Cardiac muscle cell (in vitro differentiated cells and primary cell): ENCODE measurements at places on chromosomes 12 and 14. TPM values are rescaled to one million over a fixed set of nuclear protein-coding genes. Genes with fewer than 3 reads are reported as not detected.

DNA sequence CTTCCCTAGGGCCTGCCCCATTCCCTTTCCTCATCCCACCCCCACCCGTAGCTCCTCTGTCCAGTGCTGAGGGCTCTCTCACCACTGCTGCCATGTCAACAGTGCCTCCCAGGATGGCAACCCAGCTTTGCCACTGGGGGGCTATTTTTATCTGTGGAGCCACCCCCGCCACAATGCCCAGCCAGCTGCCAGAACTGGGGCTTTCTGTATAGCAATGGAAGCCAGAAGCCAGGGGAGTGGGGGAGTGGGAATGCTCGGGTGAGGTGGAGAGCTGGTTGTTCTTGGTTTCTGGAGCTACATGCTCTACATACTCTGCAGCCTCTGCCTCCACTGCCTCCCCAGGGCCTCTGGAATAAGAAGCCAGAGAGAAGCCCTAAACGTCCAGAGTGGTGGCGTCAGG, 8.9 kb downstream of the PDE1B start:
- DNase-seq = no peak

GRCh38 chr12:57319678-57320469, 68.9 kb upstream of the STAC3 start:
- DNase-seq = no peak

DNA sequence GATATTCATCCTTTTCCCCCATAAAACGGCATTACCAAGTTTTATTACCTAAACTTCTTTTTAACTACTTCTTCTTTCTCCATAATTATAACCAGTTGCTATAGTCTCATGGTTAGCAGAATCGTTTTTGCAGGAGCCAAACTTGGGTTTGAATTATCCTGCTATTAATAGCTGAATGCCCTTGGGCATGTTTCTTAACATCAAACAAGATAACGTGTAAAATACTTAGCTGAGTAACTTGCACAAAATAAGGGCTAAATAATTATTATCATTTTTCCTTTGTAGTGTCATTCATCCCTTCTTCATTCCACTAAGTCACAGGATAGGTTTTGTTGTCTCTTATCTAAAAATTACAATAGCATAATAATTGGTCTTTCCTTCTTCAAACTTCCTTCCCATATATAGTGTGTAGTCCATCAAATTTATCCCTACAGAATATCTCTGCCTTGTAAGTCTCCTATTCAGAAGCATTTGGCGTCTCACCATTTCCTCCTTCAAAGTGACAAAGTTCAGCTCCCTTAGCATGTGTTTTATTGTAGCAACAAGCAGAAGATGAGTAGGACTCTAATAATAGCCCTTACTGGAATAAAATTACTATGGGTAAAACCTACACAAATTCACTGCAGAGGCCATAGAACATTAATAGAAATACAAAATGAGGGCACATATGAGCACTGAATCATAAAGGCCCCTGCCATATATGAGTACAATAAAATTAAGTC, 63.8 kb downstream of the FAR2 start:
- no peak for DNase-seq

GRCh38 chr14:54794159-54794558, 108.5 kb downstream of the GCH1 start:
- no peak for DNase-seq

The OR6C2 gene
- not detected in 2 replicates for total RNA-seq

DNA sequence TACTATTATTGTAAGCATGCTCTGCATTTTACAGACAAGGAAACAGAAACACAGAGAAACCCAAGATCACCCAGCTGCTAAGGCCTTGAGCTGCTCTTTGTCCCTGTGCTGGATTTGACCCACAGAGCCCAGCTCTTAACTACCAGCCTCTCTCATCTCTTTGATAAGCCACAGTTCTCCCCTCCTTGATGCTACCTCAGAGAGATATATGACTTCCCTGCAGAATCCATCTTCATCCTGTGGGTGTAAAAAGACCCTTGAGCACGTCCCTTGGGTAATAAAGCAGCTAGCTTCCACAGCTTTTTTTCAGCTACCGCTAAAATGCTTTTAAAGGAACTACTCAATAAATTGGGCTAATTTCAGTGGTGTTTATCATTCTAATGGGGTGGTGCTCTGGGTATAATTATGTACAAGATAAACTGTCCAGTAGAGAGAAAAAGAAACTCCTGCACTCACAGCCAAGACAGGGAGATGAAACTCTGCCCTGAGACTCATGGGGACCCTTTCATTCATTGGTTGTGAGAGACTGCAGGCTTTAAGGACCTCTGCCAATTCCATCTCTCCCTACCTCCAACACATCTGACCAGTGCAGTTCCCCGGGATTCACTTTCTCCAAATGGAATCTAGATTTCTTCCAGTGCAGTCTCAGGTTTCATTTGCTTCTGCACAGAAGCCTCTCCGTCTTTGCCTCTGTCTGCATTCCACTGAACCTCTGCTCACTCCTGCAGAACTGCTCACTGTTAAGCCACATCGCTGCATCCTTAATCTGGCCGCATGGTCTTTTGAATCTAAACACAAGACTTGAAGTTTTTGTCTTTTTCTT, 24.7 kb upstream of the NTF3 start:
- no peak for DNase-seq

- peak; percentile 57 for DNase-seq
Measured at GRCh38 chr12:57772429-57773322, at the start of gene EEF1AKMT3. Gene EEF1AKMT3 (plus strand): TSS chr12:57772614. CDS start chr12:57772725, 111 bp downstream.

GRCh38 chr14:62269204-62269603, 507.0 kb downstream of the SNAPC1 start:
- peak; percentile 23 for DNase-seq

DNA sequence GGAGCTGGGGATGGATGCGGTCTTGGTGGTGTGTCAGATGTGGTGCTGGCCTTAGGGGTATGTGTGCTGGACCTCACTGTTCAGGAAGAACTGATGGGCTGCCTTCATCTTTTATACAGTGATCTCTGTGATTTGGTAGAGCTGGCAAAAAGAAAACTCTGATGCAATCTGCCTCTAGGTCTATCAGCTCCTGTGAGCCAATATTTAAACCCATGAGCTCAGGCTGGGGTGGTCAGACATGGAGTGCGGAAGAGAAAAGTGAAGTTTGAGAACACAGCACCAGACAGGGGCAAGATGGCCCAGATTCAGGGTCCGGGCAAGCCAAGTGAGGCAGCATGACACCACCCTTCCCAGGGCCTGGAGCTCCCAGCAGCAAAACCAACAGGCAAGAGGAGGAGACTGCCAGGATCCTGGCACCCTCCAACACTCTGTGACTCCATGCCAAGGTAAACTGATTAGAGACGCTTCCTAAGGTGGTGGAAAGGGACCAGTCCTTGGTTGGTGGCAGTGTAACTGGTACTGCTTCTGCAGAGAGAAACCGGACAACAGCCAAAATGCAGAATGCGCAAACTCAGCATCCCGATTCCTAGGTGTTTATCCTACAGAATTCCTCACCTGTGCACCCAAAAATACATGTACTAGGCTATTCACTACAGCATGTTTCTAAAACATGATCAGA, 82.3 kb downstream of the CHGA start:
- DNase-seq = no peak

DNA sequence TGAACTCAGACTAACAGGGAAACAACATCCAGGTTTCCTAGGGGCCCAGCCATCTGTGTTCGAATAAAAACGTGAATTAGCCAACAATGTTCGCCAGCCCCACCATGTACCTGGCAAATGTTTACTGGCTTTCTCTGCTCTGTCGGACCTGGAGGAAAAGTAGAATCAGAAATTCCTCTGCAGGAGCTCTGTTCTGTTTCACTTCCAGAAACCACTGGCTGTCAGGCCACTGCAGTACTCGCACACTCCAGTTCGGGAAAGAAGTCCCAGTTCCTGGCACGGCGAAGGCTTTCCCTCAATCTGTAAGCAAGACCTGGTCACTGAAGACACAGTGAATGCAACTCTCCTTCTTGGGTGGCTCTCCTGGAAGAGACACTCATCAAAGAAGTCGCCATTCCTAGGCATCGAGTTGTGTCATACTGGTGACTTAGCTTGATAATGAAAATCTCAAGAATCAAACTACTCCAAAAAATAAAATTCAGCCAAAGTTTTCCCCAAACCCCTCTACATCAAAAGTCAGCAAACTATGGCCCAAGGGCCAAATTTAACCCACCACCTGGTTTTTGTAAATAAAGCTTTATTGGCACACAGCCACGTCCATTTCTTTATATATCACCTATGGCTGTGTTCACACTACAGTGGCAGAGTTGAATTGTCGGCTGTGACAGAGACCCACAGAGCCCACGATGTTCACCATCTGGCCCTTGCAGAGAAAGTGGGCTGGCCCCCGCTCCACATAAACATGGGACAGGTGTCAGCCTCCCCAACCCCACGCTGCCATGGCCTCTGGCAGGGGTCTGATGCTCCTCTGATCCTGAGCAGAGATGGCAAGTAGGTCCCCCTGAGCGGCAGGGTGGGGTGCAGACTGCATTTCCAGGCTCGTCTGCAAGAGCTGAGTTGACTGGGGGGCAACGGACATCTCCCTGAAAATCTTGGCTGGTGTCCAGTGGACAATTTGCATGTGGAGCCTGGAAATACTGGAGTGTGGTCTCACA, 189.2 kb upstream of the DIO3 start:
- no peak for DNase-seq

The ISM2 gene
- total RNA-seq = 0.53 and 0.83 TPM in 2 replicates

GRCh38 chr14:93709249-93709648, 79.0 kb downstream of the PRIMA1 start:
- DNase-seq = no peak

DNA sequence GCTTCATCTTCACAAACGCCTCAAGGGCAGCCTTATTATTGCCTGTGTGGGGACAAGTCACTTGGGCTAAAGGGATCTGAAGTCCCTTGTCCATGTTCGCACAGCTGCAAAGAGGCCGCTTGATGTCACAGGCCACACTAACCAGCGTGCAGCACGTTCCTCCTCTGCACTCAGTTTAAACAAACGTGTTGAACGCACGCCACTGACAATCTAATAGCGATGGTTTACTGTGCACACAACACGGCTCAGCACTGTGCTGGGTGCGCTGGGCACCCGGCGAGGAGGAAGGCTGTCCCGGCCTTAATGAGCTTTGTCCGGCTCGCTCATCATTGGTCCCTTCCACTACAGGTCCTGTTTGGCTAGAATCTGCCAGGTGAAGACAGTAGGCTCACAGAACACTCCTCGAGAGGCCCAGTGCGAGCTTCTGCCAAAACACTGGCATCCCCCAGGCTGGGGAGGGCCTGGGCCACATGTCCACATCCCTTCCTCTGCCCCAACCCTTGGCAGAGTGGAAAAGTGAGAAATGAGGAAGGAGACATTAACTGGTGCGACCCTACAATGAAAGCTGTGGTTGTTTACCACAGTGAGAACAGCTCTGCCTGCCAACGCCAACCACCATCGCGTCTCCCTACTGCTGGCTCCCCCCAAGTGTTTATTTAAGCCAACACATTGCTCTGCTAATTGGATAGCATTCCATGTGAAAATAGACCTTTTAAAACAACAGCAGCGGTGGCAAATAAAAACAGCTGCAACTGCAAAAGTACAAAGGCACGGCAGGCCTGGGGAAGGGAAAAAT, 113.2 kb downstream of the RBM19 start:
- no peak for DNase-seq

- DNase-seq = no peak
Measured at GRCh38 chr12:129964826-129965457, 61.1 kb upstream of the TMEM132D start.

The BHLHE41 gene
- 0.24 and 1.3 TPM in 2 replicates for total RNA-seq

DNA sequence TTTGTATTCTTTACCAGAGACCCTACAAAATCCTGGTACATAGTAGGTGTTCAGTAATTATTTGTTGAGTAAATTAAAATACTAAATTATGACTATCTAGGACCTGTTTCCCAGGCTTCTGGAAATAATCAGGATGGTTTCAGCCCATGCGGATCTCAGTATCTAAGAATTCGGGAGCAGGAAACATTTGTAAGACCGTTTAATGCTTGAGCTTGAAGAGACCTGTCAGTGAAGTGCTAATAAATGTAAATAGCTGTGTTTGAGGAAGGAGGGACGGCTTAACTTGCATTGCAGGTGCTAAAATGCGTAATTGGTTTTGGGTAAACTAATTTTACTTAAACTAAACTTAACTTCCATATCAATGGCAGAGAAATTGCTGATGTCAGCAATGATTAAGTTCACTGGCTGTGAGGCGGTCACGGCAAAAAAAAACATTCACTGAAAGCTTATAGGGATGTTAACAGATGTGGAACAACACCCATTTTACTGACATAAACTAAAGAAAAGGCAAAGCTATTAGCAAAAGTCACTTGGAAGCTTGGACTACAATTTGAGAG, 28.6 kb upstream of the AEBP2 start:
- no peak for DNase-seq

The PPP1R36 gene
- total RNA-seq = 0.53 TPM in 1 of 2 replicates, not detected in the other

GRCh38 chr12:24066865-24067264, 117.4 kb upstream of the SOX5 start:
- no peak for DNase-seq

DNA sequence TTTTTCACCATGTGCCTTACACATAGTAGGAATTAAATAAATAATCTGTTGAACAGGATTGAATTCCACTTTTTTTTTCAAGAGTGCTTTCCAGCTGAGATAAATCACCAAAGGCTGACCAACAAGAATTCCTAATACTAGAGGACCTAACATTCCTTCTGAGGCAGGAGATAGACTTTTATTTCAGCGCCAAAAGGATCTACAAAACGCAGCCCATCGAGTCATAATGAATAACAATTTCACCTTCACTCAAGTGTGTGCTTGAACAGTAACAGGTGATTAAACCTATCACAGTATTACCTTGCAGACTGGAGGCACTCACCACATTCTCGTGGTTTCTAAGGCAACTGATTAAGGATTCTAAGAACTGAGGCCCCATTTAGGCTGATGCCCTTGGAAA, 224.3 kb upstream of the ATP2B1 start:
- no peak for DNase-seq

DNA sequence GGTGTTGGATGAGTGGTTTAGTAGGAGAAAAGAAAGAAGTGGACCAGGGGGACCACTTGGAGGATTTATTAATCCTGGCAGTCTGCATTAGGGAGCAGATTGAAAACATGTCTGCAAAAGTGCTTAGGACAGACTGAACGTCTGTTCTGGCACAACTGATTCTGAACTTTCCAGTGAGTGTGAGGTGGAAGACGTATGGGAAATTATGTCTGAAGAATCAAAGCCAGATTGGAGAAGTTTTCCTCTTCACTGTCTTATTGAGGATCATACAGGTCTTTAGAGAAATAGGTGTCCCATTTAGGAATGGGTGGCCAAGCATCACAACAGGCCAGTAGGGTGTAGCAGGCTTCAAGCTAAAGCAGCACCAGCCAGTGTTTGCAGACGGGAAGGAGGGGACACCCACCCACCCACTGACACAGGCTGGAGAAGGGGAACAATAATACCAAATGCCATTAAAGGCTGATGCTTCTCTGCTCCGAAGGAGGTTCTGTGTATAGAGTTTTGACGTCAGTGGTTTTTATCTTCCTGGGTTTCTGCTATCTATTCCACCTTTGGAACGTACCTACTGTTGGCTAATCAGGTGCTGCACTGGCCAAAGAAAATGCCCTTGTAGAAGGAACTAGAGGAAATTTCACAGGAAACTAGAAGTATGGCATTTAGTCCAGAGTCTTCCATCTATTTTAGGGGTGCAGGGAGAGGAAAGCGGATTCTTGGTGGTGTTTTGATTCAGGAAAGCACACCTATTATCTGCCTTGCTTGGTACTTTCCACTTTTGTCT, 1.8 kb downstream of the SRRM4 start:
- no peak for DNase-seq

The P2RX2 gene
- total RNA-seq = not detected in 2 replicates
